Stimulated activated CD8-positive, alpha-beta memory T cell treated with anti-CD3 and anti-CD28 coated beads, Interleukin-4, amount 100 ng/mL, for 1 hour (primary cell): ENCODE measurements at places on chromosomes 12 and 14.

- DNase-seq = no peak
These were observed 16.5 kb upstream of the RIMKLB start for GRCh38 chr12:8681129-8681884.

DNA sequence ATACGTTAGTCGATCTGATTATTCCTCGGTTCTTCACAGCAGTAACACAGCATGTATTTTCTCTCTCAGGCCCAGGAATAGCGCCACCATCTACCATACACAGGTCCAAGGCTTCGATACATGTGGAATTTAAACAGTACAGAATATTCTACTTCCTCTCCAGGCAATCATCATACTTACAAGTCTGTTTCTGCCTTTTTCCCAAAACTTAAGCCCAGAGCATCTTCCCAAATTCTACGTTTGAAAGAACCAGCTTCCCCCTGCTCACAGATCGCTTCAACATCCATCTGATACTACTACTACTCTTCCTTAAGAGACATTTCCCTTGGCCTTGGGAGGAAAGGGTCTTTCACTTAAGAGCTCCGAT, 626 bp downstream of the TXNDC16 start:
- DNase-seq = no peak

GRCh38 chr12:95197636-95198035, 19.6 kb downstream of the FGD6 start:
- DNase-seq = no peak

DNA sequence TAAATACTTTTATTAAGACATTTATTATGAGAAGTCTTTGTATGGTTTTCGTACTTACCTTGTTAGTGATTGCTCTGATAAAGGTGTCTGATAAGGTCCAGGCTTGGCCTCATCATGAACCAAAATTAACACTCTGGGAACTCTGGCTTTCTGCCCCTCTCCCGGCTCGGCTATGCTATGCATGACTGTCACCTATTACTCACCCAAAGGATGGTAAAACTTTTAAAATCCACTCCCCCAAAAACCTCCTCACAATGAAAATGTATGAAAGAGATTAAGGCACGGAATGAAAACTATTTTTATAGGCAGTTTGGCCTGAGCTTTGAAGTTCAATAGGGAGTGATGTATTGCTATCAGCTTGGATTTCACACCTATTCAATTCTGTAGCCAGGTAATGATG, 217.3 kb upstream of the TBX3 start:
- no peak for DNase-seq

- no peak for DNase-seq
These were observed 175.6 kb downstream of the DUSP6 start for GRCh38 chr12:89176676-89177075.

GRCh38 chr12:40335991-40336390, 111.2 kb downstream of the LRRK2 start:
- no peak for DNase-seq

GRCh38 chr12:5272018-5272785, 159.7 kb upstream of the NTF3 start:
- DNase-seq = no peak

DNA sequence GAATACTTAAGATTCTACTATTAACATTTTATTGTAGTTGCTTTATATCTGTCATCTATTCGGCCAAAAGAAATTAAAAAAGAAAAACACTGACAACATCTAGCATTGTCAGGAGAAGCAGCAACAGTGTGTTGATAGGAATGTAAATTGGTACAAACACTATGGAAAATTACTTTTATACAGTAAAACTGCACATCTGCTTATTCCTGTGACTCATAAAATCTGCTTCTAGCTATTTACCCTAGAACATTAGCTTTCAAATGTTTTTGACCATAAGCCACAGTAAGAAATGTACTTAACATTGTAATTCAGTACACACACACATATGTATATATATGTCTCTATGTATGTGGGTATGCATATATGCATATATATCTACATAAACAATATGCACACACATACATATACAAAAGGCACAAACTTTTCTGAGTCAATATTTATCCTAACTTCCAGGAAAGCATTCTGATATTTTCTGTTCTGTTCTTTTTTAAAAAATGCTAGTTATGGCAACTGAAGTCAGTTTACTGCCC, 278.9 kb upstream of the GARIN2 start:
- DNase-seq = no peak

DNA sequence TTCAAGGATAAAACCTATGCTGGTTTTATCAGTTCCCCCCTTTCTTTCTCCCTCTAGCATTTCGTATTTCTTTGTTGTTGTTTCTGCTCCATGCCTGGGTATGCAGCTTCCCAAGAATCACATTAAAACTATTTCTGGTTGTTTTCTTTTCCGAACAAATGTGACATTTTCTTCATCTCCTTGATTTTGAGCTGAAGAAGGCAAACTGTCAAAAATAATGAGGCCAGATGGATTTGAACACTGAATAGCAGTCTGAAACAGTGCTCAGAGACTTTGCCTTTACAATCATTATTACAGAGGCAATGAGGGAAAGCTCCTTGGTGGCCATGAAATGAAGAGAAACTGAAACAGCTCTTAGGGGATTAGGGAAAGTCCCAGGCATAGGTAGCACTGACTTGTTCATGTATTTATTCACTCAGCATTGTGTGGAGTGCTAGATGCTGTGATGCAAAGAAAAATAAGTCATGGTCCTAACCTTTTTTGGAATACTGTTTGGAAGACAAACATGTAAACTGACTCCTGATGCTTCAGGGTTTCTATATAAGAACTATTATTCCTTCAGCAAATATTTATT, 319.5 kb downstream of the FUT8 start:
- DNase-seq = no peak

DNA sequence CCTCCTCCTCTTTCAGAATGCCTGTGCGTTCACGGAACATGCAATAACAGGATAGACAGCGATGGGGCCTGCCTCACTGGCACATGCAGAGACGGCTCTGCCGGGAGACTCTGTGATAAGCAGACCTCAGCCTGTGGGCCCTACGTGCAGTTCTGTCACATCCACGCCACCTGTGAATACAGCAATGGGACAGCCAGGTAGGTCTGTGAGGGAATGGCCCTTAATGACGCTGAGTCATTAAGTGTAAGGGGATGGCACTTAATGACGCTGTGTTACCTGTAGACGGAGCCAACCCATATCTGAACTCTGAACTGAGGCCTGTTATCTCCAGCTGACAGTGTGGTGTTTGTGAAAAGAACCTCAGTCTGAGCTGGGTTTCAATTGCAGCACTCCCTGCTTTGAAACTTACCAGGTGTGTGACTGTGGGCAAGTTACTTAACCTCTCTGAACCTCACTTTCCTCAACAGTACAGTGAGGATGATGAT, 86.9 kb downstream of the STAB2 start:
- no peak for DNase-seq

GRCh38 chr12:47732504-47732903, 7.2 kb upstream of the ENDOU start:
- no peak for DNase-seq

DNA sequence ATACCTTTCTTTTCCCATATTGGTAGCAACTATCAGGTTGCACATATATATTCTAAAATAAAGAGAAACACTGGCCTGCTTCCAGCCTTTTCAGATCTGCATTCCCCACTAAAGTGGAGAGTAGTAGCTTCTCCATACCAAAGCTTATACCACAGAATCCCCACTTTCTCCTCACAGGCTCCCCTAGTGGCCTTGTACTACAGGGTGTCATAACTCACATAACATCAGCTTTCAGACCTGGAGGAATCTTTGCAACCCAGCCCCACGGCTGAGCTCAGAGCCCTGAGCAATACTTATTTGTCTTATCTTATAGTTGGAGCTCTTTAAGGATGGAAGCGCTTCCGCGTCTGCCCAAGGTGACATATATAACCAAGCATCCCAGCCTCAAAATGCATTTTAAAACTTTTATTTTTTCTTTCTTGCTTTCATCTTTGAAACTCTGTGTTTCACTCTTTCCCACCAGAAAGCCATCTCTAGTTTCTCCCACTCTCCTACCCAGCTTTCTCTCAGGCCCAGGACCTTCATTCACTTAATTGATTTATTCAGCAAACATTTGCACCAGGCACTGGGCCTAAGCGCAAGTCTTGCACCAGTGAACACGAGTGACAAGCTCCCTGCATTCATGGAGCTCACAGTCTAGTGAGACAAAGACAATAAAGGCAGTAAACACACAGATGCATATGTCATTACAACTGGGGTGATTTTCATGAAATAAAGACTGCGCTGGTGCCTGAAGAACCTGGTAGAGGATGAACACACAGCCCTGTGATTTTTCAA, 254.7 kb downstream of the IPO8 start:
- no peak for DNase-seq

DNA sequence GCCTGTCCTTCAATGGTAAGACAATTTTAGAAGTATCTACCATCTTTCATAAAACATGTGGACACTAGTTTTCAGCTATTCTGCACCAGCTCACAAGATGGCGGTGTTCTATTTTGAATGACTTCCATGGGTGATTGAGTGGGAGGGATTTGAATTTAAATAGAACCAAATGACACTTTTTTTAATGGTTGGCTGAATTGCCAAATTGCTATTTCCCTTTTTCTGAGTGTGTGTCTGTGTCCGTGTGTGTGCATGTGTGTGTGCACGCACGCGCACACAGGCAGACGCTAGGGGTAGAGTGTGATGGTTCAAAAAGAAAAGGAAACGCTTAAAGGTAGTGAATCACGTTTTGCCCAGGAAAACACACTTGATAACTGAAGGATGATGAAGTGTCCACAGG, 362.6 kb downstream of the DAD1 start:
- no peak for DNase-seq

GRCh38 chr14:98698341-98698740, 573.7 kb downstream of the BCL11B start:
- no peak for DNase-seq

GRCh38 chr14:57933349-57933748, 67.5 kb upstream of the SLC35F4 start:
- DNase-seq = no peak

- DNase-seq = no peak
These were observed 22.7 kb upstream of the KRT78 start for GRCh38 chr12:52871291-52872039.

DNA sequence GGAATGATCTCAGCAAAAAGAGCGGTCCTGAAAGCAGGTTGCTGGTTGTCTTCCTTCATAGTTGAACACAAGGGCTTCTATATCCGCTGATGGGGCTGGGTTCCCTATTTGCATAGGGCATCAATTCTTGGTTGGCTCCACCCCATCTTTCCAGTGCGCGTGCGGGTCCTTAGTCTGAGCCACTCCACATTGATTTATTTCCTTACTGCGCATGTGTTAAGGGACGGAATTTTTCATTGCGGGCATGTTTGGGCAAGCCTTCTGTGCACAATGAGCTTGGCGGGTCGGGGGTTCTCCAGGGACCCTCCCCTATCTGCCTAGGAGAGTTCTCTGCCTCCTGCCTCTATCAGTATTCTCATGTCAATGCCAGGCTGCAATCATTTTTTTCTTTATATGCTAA, 21.2 kb upstream of the DLGAP5 start:
- DNase-seq = no peak

DNA sequence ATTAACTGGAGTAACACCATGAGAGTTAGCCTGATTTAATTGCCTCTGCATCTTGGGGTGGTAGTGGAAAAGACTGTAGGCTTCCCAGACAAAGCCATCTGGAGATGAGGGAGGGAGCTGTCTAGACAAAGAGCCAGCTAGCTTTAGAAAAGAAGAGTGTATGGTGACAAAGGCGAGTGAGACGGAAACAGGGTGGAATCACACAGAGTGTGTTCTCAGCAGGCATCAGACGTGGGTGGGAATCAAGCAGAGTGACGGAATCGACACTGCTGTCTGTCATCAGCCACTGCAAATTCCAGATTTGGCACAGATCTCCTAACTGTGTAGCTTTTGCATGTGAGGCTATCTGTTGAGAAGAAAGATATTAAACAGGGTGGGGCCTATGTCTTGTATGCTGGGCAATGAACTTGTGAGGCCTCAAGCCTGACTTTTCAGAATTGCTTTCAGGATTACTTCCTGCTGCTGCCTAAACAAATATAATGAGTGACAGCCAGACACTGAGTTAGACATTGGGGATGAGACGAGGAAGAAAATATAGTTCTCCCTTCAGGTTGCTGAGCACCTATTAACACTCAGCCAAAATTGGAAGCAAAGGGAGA, 236.5 kb upstream of the GRIP1 start:
- DNase-seq = no peak

DNA sequence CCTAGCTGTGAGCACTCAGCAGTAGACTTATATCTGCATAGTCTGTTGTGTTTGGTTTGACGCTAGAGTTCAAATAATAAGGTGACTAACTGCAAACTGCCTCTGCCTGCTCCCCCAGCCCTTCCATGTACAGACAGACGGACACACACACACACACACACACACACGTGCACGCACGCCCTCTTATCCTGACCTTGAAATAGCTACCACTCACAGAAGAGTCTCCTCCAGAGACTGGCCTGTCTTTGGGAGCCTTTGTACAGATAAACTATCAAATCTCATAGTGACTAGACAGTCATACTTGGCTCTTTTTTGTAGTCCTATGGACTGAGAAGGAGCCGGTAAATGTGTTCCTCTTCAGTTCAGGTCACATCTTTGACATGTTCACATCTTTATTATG, 158.4 kb downstream of the FBXL14 start:
- DNase-seq = no peak

DNA sequence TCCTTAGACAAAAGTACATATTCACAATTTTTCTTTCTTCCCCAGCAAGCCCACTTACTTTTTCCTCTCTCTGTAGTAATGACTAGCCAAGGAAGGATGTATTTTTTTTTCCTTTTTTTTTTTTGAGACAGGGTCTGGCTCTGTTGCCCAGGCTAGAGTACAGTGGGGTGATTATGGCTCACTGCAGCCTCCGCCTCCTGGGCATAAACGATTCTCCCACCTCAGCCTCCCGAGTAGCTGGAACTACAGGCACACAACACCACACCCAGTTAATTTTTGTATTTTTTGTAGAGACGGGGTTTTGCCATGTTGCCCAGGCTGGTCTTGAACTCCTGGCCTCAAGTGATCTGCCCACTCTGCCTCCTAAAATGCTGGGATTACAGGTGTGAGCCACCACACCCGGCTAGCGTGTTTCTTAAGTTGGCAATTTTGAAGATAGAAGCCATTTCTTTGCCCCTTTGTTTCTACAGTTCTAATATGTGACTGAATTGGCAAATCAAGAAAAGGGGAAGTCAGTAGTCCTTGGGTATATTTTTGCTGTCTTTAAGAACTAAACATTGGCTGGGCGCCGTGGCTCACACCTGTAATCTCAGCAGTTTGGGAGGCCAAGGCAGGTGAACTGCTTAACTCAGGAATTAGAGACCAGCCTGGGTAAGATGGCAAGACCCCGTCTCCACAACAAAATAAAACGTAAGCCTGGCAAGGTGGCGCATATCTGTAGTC, 3.2 kb upstream of the NACA start:
- DNase-seq = no peak

- no peak for DNase-seq
These were observed 178.2 kb downstream of the AKAP6 start for GRCh38 chr14:32507029-32507984.

- DNase-seq = no peak
These were observed 222.5 kb upstream of the PRICKLE1 start for GRCh38 chr12:42812086-42812485.

- no peak for DNase-seq
These were observed 97.2 kb upstream of the SLC35F4 start for GRCh38 chr14:57963071-57963470.

GRCh38 chr14:93120517-93120916, 4.8 kb upstream of the ITPK1 start:
- DNase-seq = no peak

GRCh38 chr14:69483765-69484443, 624 bp upstream of the PLEKHD1 start:
- no peak for DNase-seq
